Hematopoietic multipotent progenitor cell treated with erythropoietin and hydrocortisone succinate and interleukin-3 and kit ligand, for 15 days (in vitro differentiated cells): ENCODE measurements at places on chromosomes 7 and 10.

GRCh38 chr7:90384433-90384832 lies 18.8 kb upstream of the CLDN12 start:
- no peak for DNase-seq

- DNase-seq: no peak
These were observed 90.1 kb upstream of the ARMC3 start for GRCh38 chr10:22837771-22838170.

DNA sequence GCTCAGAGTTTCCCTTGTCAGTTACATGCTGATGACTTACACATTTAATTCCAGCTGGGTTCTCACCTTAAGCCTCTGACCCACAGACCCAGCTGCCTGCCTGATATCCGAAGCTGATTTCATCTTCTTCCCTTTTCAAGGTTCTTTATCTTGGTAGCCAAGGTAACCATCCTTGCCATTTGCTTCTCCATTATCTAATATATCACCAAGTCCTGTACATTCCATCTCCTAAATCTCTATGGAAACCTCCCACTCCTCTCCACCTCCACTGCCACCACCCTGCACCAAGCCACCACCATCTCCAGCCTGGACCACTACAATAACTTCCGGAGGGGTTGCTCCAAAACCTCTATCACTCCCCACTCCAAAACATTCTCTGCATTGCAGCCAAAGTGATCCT lies 19.9 kb downstream of the SCRN1 start:
- no peak for DNase-seq

DNA sequence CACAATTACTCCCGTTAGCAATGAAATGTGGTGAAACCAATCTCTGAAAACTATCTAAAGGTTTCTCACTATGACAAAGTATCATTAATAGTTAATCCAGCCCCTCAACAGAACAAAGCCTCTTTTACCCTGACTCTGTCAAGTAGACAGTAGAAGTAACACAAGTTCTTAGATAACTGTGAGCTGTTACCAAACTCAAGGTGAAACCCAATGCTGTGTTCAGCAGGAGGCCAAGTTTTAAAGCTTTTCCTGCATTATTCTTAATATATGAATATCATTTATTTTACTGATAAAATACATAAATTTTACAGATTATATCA lies 109.1 kb downstream of the SRPK2 start:
- no peak for DNase-seq

GRCh38 chr7:98081319-98081718 lies 25.3 kb upstream of the LMTK2 start:
- DNase-seq: no peak
